ENCODE measurements at places on chromosomes 5 and 9.

GRCh38 chr9:126097679-126098078 is 228.9 kb upstream of the MVB12B start:
- no peak for DNase-seq

GRCh38 chr9:85014292-85014691 is 344.8 kb downstream of the NTRK2 start:
- DNase-seq, result no peak

DNA sequence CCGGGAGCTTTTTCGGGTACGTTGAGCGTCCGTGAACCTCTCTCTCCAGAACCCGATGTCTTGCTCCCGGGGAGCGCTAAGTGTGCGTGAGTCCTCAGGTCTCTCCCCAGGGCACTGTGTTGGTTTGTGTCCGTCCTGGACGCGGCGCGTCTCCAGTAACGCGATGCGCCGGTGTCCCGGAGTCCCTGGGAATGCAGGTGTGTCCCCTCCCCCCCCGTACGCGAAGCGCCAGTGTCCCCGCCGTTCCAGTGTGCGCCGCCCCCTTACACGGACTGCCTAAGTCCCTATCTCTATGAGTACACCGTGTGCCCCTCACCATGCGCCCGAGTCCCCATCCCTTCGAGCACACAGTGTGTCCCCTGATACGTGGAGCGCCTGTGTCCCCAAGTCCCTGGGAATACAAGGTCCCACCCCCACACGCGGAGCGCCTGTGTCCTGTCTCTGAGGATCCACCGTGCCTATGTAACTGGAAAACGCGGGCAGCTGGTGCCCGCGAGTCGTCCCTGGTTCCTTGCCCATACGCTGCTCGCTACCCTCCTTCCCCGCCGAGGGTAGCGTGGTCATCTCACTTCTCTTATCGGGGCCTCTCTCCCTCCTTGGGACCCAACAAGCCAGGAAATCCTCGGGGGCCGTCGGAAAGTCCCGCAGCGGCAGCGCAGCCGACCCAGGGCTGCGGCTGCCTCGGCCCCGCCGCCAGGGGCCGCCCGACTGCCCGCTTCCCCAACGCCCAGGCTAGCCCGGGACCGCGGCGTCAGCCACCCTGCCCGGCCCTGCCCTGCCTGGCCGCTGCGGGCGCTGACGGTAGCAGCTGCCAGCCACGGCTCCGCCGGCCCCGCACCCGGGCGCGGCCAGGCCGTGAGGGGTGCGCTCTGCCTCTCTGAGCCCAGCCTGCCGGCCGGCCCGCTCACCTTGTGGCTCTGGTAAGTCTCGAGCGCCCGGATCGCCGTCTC is 709 bp downstream of the ELL2 start:
- peak; percentile 85 for DNase-seq

GRCh38 chr5:64971513-64971912 is 202.8 kb downstream of the CWC27 start:
- DNase-seq, result no peak

GRCh38 chr5:95216136-95216955 is 68.5 kb downstream of the MCTP1 start:
- no peak for DNase-seq

GRCh38 chr5:133396187-133396741 is 216.1 kb downstream of the FSTL4 start:
- DNase-seq, result no peak
